ENCODE measurements at places on chromosomes 7 and 10. TPM values are rescaled to one million over a fixed set of nuclear protein-coding genes. Genes with fewer than 3 reads are reported as not detected.

Gene SLC39A12
- 0.16 TPM for total RNA-seq

- no peak for DNase-seq
These were observed 32.7 kb downstream of the CALML5 start for GRCh38 chr10:5466451-5467206.

GRCh38 chr7:67487316-67487715 is 490.7 kb downstream of the TYW1 start:
- DNase-seq: no peak

DNA sequence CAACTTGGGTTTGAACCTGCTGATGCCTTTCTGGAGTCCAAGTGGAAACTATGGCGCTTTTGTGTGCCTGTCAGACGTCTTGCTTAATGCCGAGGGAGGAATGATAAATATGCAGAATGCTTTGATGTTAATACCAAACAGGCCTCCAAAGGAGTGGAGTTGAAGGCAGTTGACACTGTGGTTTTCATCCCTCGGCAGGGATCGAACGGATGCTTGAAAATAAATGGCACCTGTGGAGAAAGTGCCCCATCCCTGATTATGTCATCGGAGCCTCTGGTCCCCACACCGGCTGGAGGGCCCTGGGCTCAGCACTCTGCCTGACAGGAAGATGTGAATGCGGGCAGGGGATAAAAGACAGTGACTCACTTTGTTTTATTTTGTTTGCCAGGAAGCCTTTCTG is 148.7 kb upstream of the GPR26 start:
- no peak for DNase-seq

DNA sequence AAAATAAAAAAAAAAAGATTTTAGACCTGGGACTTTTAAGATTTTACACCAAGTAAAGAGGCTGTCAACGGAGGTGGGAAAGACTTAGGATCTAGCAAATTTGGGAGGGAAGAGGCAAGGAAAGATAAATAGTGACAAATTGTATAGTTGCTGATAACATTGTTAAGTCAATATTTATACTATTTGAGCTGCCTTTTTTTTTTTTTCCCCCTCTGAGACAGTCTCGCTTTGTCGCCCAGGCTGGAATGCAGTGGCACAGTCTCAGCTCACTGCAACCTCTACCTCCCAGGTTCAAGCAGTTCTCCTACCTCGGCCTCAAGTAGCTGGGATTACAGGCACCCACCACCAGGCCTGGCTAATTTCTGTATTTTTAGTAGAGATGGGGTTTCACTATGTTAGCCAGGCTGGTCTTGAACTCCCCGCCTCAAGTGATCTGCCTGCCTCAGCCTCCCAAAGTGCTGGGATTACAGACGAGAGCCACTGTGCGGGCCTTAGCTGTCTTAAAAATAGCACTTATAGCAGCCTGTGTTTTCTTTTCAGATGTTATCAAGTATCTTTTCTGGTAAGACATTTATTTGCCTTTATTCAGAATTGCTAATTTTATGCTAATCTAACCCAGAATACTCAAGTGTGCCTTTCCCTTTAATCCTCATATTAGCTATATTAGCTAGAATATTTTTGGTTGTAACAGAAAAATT is 94.5 kb downstream of the MMRN2 start:
- no peak for DNase-seq

DNA sequence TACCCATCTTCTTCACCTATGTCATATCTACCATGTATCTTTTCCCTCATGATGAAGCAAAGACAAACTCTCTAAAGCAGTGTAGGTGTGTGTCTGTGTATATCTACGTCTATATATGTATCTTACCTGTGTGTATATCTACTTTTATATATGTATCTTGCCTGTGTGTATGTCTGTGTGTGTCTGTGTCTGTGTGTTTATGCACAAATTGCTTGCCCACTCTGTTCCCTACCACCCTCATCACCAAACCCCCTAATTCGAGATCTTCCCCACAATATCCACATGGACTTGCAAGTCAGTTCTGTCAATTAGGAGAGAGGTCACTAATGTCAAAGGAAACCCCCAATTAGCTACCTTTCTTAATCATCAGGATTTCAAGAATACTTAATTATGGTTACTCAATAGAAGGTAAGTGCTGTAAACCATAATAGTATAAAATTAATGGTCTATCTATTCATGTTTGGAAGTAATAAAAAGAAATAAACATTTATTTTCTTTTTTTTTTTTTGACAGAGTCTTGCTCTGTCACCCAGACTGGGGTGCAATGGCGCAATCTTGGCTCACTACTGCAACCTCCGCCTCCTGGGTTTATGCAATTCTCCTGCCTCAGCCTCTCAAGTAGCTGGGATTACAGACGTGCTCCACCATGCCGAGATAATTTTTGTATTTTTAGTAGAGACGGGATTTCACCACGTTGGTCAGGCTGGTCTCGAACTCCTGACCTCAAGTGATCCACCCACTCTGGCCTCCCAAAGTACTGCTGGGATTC is 43.6 kb downstream of the ANKRD61 start:
- no peak for DNase-seq

- no peak for DNase-seq
These were observed 28.7 kb downstream of the MALRD1 start for GRCh38 chr10:19077276-19077675.

Gene LIPJ
- not detected for total RNA-seq

DNA sequence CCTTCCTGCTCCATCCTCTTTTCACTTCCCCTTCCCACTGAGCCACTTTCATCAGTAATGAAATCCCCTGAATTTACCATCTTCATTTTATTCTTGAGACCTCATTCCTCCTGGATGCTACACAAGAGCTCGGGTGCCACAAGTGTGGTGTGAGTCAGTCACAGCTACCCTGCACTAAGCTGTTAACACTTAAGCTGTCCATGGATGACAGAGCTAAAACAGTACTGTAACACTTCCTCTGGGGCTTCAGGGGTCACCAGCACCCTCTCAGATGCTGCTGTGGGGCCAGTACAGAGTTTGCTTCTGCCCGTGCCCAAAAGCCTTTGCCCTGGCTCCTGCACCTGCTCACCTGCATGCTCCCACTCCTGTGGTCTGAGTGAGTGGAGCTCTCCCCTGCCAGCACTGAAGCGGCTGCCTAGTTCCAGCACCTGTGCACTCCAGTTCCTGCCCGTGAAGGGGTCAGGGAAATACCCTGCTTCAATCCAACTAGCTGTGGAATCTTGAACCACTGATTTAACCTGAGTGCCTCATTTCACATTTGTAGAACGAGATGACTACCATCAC is 71.9 kb downstream of the POT1 start:
- DNase-seq: peak; percentile 39

DNA sequence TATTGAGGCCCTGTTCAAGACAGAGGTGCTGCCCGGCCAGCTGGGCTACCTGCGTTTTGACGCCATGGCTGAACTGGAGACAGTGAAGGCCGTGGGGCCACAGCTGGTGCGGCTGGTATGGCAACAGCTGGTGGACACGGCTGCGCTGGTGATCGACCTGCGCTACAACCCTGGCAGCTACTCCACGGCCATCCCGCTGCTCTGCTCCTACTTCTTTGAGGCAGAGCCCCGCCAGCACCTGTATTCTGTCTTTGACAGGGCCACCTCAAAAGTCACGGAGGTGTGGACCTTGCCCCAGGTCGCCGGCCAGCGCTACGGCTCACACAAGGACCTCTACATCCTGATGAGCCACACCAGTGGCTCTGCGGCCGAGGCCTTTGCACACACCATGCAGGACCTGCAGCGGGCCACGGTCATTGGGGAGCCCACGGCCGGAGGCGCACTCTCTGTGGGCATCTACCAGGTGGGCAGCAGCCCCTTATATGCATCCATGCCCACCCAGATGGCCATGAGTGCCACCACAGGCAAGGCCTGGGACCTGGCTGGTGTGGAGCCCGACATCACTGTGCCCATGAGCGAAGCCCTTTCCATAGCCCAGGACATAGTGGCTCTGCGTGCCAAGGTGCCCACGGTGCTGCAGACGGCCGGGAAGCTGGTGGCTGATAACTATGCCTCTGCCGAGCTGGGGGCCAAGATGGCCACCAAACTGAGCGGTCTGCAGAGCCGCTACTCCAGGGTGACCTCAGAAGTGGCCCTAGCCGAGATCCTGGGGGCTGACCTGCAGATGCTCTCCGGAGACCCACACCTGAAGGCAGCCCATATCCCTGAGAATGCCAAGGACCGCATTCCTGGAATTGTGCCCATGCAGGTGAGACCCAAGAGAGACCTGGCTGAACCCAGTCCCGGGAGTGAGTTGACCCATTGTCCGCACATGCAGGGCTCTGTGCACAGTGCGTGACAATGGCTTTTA is 2.8 kb downstream of the RBP3 start:
- no peak for DNase-seq

GRCh38 chr7:111098011-111098925 is 7.3 kb downstream of the LRRN3 start:
- DNase-seq: no peak

DNA sequence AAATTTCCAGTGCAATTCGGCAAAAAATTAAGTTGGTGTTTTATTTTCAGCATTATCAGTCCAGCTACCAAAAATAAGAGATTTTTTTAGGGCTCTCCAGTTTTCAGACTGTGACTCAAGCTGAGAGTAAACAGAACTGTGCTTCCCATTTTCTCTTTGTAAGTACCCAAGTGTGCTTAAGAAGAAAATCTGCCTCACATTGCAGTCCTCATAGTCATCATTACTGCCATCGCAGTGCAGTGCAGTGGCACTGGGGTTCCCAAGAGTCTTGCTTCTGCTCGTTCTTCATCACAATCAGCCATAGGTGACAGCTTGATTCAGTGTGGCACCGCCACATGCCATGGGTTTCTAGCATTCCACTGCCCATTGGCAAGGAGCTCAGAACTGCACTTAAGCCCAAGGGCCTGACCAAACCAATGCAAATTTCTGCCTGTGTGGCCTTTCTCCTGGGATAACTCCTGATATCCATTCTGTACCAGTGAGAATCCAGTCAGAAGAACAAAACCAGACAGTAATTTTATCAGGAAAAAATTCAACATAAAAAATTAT is 25.6 kb upstream of the ERCC6 start:
- no peak for DNase-seq

DNA sequence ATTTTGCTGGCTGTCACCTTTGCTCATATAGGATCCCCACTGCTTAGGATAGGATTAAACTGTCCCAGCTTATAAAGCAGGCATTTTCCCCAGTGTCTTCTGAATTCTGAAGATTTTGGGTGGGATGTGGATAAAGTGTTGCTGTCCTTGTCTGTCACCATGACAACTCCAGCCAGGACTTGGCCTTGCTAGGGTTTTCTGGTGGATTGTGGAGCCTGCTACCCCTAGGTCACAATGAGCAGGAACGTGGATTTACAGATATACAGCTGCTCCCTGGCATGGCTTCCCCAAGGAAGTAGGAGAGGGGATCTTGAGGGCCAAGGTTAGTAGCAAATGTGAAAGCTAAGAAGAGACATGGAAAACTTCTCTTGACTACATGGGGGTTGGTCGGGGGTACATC is 220.7 kb downstream of the WDR11 start:
- no peak for DNase-seq

DNA sequence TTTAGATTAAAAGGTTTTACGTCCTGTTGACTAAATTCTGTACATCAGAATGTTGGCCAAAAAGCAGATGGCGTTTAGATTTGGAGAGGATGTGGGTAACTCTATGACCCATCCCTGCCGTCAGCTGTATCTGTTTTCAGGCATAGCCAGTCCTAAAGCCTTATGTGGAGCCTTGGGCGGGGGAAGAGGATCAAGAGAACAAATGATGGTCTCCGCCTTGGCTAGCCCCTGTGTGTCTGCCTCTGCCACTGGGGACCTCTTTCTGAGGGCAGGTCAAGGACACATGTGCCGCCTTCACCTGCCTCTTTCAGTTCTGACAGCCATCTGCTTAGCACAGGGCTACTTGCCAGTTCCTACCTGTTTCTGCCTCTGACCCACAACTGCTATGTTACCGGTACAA is 24.1 kb downstream of the PDSS1 start:
- DNase-seq: no peak

GRCh38 chr10:103584216-103585010 is 90.9 kb downstream of the NEURL1 start:
- DNase-seq: peak; percentile 42

Gene ZNF862
- total RNA-seq: 29.1 TPM

GRCh38 chr7:152867502-152867874 is 107.9 kb downstream of the ACTR3B start:
- no peak for DNase-seq

Gene NRAP
- not detected for total RNA-seq

- no peak for DNase-seq
These were observed 177.4 kb downstream of the ARHGAP12 start for GRCh38 chr10:31751051-31751737.

- DNase-seq: no peak
These were observed 45.1 kb upstream of the INHBA start for GRCh38 chr7:41747961-41748360.

DNA sequence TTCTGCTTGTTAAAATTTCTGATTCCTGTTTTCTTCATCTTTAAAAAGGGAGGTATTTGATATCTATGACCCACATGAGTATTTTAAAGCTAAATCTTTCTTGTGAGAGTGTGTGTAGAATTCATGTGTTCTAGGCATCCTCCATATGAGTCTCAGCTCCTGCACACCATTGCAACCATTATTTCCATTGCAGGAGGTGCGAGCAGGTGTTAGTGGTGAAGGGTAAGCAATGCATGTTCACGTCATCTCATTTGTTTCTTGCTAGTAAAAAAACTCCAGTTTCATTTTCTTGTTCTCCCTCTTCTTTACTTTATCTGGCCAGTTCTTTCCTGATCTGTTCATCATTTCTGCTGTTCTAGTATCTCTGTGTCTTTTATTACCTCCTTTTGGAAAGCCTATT is 100.5 kb downstream of the ADRA2A start:
- DNase-seq: no peak

Gene PLPP4
- total RNA-seq: 6.4 TPM

Gene FAM131B
- total RNA-seq: 0.82 TPM

DNA sequence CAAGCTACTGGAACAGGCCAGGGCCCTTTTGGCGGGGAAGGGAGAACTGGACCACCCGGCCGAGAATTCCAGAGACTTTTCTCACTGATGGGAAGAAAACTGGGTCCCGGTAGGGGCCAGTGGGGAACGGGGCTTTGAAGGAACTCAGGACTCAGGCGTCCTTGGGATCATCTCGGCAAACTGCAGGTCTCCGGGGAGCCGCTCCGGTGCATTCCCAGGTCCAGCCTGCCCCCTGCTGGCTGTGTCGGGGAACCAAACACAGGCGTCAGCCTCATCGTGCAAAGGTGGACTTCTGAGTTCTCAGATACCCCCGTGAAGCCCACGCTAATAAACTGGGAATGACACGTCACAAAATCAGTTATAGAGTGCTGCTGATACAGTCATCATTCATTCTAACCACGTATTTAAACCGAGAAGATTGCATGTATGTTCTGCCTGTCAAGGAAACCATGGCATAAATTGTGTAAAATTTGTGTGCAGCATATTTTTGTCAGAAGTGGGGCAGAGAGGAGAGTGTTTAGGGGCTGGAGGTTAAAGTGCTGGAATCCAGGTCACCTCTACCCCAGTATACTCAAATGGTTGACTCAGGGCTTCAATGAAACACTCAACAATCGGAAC is 76.1 kb upstream of the CPXM2 start:
- DNase-seq: peak; percentile 75

DNA sequence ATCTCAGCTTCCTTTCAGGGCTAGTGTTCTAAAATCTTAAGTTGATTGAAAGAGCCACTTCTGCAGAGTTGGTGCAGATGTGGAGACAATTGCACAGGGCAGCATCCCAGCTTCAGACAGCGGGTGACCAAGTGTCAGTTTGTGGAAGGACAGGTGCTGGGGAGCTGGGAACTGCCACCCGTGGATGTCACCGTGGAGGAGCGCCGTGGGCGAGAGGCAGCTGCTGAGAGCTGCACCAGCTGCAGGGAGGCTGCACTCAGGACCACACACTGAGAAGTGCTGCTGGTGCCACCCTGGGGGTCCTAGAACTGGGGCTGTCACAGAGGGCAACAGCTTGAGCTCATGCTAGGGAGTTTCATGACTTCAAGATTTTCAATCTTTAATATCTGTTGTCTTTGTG is 543.0 kb upstream of the FZD8 start:
- no peak for DNase-seq

Measured in kidney (tissue), 22 donors.